ENCODE measurements at places on chromosomes 12 and 14.

- no peak for DNase-seq
Observed at GRCh38 chr12:6562881-6563280, 5.2 kb downstream of the NOP2 start.

DNA sequence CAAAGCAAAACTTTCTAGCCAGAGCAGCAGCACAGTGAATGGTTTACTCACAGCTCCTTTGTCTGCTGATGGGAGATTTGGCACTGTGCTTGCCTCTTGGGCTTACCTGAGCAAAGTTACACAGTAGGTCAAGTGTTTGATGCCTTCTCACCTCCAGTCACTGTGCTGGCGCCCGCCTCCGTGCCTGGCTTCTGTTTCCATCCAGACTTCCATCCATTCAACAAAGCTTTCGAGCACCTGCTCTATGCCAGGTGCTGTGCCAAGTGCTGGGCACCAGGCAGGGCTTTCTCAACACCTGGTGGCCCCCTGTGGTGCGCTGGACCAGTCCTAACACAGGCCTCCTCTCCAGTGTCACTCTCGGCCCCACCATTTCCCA is 199.2 kb upstream of the EEA1 start:
- DNase-seq = no peak

GRCh38 chr14:24690492-24690891 is 56.5 kb upstream of the GZMB start:
- no peak for DNase-seq

DNA sequence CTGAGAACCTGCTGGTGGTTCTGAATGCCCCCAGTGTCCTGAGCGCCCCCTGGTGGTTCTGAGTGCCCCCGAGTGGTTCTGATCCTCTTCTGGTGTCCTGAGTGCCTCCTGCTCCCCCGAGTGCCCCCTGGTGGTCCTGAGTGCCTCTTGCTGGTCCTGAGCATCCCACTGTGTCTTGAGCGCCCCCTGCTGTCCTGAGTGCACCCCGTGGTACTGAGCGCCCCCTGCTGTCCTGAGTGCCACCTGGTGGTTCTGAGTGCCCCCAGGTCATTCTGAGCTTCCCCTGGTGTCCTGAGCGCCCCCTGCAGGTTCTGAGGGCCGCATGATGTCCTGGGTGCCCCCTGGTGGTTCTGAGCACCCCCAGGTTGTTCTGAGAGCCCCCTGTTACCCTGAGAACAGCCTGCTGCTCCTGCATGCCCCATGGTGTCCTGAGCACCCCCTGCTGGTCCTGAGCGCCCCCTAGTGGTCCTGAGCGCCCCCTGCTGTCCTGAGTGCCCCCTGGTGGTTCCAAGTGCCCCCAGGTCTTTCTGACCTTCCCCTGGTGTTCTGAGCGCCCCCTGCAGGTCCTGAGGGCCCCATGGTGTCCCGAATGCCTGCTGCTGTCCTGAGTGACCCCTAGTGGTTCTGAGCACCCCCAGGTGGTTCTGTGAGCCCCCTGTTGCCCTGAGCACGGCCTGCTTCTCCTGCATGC is 1165.4 kb downstream of the TMEM121 start:
- no peak for DNase-seq

DNA sequence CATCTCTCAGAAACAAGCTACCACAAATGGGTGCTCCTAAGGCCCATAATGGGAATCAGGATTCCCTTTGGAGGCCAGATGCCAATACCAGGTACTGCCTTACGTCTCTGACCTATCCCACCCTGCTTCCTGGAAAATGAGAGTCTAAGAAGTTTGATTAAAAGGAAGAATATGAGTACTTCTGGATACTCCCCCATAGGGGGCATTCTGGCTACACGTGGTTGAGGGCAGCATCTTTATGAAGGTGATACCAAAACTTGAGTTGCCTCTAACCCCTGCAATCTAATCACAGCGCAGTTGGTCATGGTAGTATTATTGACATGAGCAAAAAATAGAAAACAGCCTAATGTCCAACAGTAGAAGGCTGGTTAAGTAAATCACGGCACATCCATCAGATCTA is 184.2 kb upstream of the LHX5 start:
- no peak for DNase-seq

GRCh38 chr14:40368314-40368713 is 936.1 kb upstream of the FBXO33 start:
- DNase-seq = no peak

All from BJ (cell line).